Activated T-cell treated with anti-CD3 and anti-CD28 coated beads for 1 hour (primary cell): ENCODE measurements at places on chromosomes 16 and 17.
A peak's percentile ranks its signal among the peaks of the same experiment; 100 is the strongest.

DNA sequence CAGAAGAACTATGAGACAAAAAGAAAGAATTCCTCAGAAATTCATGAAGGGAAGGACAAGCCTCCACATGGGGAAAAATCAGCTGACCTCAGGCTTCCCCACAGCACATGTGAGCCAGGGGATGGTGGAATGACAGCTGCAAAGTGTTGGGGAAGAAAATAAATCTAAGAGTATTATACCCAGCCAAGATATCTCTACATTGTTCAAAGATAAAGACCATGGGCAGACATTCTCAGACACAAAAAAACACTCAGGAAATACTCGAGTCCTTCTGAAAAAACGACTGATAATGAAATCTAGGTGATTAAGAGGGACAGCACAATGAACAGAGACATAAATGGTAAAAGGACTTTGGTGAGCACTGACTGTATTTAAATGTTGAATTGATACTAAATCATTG lies 3.9 kb downstream of the RAB40B start:
- no peak for DNase-seq

GRCh38 chr17:66948061-66948750 lies 16.3 kb upstream of the CACNG4 start:
- no peak for DNase-seq

DNA sequence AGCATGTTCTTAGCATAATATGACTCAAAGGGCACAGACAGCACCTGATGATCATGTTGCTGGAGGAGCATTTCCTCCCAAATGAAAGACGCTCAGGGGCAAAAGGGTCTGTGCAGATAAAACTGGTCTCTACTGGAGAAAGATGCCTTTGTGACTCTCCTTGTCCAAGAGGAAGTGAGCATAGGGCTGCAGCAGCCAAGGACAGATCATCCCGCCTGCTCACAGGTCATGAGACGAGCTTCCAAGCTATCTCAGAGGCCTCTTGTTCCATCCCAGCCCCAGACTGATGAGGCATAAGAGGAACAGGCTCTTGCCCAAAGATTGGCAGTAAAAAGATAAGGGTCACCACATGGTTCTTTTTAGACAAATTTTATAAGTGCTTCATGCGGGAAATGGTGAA lies 141.8 kb downstream of the KATNIP start:
- DNase-seq: no peak

DNA sequence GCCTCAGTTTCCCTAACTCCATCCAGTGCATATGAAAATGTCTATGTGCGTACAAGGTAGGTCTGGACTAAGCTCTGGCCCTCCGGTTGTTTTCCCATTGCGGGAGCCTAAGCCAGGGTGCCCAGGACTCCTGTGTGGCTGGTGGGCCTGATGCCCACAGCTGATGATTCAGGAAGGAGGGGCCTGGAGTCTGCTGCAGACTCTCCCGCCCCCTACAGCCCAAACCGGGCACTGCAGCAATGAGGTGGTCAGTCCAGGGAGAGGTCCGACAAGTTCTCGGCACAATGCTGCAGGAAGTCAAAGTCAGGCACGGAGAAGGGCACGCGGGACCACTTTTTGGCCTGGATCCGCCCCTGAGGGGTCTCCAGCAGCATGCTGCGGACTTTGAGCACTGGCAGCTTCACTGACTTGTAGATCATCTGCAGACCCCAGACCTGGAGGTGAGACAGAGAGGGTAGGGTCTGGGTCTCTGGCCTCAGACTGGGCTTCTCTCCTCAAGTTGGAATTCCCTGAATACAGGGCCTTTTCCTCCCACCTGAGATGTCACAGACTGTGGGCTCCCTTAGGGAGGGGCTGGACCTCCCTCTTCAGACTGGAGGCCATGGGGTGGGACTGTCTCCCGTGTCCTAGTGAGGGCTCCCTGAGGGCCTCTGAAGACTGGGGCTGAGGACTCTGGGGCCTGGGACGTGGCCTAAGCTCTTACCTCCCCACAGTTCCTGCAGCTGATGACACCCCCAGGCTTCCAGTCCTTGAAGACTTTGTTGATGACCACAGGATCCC lies 3.4 kb upstream of the ZNF385C start:
- peak; percentile 55 for DNase-seq

DNA sequence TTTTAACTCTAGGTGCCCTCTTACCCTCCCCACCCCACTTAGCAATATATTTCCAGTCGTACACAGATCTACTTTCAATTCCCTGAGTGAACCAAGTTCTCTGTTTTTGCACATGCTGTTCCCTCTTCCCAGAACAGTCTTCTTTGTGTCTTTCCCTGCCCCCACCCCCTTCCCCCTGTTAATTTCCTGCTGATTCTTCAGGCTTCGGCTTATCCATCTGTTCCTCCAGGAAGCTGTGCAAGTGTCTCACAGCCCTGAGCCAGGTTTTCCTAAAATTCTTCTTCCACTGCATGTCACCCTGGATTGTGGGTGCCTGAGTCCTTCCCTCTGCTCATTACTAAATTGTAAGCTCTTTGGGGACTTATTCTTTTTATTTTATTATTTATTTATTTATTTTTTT lies 12.4 kb upstream of the SPOP start:
- no peak for DNase-seq

- no peak for DNase-seq
Measured at GRCh38 chr16:86707171-86707570, 128.8 kb downstream of the FOXL1 start.

DNA sequence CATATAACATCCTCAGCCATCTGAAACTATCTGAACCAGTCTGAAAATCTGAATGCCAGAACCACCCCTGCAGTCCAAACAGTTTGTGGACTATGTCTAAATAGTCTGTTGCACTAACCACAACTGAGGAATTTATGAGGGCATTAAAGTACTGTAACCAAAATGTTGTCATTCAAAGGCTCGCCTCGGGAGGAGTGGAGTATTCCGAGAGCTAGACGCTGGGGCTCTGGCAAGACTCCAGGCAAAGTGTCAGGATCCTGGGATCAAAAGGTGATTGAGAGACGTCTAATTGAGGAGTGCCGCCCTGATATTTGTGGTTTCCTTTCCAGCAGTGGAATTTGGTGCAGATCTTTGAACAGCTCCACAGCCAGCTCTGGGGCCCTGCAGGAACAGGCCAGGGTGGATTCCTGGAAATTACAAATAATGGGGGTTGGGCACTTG lies 142.9 kb upstream of the MYOCD start:
- DNase-seq: no peak

- DNase-seq: no peak
Measured at GRCh38 chr16:63241497-63242028, 1205.3 kb upstream of the CDH8 start.

GRCh38 chr17:7729816-7730215 lies 12.3 kb downstream of the DNAH2 start:
- no peak for DNase-seq

GRCh38 chr17:864315-864714 lies 82.2 kb downstream of the MRM3 start:
- no peak for DNase-seq

DNA sequence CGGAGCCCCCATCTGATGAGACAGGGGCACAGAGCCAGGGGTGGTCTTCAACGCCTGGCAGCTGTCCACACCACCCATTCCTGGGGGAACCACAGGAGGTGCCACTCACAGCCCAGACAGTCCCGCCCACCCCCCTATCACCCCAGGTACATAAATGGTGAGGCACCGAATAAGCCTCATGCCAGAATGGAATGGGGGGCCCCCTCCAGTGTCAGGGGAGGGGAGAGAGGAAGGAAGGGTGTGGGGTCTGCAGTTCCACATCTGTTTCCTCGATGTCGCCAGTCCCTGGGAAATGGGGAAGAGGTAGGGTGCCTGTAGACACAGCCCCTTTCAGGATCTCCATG lies 1.7 kb downstream of the TMC6 start:
- DNase-seq: no peak

DNA sequence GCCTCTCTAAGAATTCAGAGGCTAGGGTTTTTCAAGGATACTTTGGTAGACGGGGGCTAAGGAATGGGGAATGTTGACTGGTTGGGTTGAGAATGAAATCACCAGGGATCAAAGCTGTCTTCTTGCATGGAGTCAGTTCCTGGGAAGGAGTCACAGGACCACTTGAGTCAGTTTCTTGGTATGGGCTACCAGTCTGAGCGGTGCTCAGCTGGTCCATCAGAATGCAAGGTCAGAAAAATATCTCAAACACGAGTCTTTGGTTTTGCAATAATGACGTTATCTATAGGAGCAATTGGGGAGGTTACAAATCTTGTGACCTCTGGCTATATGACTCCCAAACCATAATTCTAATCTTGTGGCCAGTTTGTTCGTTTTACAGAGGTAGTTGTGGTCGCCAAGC lies 18.4 kb downstream of the CHD9NB start:
- DNase-seq: no peak

- no peak for DNase-seq
Measured at GRCh38 chr17:76032780-76033108, 5.6 kb upstream of the EVPL start.

- DNase-seq: no peak
Measured at GRCh38 chr17:41917192-41917591, 1.6 kb downstream of the ACLY start.

DNA sequence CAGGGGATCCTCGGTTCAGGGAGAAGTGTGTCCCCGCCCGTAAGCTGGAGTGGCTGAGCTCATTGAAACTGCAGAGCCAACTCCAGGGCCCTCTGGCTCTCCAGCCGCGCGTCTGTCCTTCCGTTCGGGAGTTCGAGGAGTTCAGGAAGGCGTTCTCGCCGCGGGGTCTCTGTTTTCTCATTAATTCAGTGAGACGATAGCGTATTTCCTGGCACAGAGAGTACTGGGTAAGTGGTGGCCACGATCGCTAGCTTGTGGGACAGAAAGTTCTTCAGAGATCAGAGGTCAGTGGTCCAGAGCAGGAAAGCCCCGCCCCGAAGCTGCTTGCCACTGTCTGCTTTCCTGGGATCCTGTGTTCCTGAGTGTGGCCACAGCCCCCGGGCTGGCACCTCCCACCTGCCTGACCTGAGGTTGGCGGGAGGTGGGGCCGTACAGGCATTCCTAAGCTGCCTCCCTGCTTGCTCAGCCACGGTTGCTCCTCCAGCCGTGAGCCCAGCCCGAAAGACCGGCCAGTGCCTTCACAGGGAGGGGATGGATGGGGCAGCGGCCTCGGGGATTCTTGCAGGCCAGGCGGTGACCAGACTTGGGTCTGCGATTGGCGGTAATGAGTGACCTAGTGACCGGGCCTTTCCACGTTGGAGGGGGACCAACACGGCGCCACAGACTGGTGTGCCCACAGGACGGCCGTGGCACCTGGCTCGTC lies 8.9 kb downstream of the BAIAP2 start:
- no peak for DNase-seq

DNA sequence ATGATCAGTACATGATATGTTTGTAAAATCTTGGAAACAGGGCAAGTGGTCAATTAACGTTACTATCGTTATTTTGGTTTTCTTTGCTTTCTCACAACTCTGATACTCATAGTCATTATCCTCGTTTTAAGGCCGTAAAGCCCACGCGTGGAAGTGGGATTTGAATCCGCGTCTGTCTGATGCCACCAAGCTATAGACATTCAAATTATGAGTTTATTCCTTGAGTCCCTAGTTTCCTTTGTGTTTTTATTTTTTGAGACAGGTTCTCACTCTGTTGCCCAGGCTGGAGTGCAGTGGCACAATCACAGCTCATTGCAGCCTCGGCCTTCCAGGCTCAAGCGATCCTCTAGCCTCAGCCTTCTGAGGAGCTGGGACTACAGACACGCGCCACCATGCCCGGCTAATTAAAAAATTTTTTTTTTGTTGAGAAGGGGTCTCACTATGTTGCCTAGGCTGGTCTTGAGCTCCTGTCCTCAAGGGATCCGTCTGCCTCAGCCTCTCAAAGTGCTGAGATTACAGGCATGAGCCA lies 1.0 kb downstream of the DCTN5 start:
- DNase-seq: no peak

DNA sequence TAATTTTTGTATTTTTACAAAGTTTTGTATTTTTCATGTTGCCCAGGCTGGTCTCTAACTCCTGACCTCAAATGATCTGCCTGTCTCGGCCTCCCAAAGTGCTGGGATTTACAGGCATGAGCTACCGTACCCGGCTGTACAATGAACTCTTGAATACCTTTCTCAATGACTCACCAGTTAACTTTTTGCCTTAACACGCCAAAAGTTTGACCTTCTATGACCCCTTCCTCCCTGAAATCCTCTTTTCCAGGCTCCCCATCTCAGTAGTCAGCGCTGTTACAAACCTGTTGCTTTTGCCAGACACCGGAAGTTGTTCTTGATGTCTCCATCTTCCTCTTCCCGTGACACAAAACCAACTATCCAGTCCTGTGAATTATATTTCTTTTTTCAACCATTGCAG lies 158.1 kb upstream of the ASIC2 start:
- no peak for DNase-seq

- no peak for DNase-seq
Measured at GRCh38 chr17:27770877-27771276, 29.5 kb downstream of the NOS2 start.

DNA sequence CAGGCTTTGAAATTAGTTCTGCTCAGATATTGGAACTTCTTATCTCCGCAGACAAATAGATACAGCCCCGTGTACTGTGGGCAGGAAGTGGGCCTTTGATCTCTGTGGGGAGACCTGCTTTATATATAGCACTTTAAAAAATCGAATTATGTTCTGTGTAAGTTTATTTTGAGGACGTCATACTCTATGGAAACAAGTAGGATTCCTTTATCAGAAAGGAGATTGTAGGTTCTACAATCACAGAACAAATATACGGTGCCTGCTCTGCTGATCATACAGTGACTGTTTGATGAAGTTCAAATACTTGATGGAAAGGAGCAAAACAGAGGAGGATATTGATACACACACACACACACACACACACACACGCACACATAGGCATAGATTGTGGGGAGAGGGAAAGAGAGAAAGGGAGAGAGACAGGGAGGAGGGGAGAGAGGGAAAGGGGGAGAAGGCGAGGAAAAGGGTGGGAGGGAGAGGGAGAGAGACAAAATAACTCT lies 14.7 kb upstream of the TMEM220 start:
- DNase-seq: no peak

DNA sequence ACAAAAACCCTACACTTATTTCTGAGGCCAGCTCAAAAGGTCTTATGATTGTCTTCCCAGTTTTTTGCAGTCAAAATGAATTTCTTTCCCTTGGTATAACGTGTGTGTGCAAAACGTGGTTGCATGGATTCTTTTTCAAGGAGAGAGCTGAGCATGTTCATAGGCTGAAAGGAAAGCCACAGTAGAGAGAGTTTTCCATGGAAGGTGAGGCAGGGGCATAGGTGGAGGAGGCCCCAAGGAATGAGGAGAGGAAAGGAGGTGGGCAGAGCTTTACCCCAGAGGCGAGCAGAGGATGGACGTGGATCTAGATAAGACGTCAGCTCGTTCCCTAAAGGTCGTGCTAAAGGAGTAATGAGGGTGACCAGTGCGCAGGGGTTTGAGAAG lies 22.8 kb downstream of the TRPV2 start:
- DNase-seq: no peak
